Activated CD4-positive, alpha-beta T cell treated with anti-CD3 and anti-CD28 coated beads, Interleukin-2, amount 10 ng/mL, durations not matched to agents 7 days and 5 days (primary cell): ENCODE measurements at places on chromosomes 1 and 21. TPM values are rescaled to one million over a fixed set of nuclear protein-coding genes. Genes with fewer than 3 reads are reported as not detected.

The MYOG gene
- total RNA-seq: not detected

The AURKAIP1 gene
- 125 TPM for total RNA-seq

The SPATA21 gene
- total RNA-seq: not detected

The SSX2IP gene
- 19.9 TPM for total RNA-seq

The FAM78B gene
- 0.35 TPM for total RNA-seq

GRCh38 chr21:35690436-35690835 lies 369.9 kb downstream of the SETD4 start:
- no peak overlapping the region for H3K27ac ChIP-seq
- H3K27me3 ChIP-seq: peaks cover 21% of the 10 kb centered on the region
- H3K4me3 ChIP-seq: no peak overlapping the region
- peaks cover 2% of the 10 kb centered on the region for H3K4me1 ChIP-seq
- no peak for DNase-seq

DNA sequence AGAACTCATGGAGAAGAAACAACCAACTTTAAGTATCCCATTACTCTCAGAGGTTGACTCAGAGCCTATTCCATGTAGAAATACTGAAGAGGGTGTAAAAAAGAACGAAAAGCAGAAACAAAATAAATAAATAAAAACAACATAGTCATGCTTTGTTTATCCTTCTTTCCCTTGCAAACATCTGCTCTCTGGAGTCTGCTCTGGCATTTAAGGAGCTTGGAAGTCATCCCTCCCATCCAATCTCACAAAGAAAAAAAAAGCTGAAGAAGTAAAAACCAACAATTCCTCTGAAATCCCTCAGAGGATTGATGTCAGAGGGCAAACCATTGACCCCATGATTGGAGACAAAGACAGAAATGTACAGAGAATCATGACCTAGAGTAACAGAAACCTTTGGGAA lies 302.6 kb upstream of the GREM2 start:
- no peak for DNase-seq
- no peaks in the 10 kb centered on the region for H3K36me3 ChIP-seq
- no peaks in the 10 kb centered on the region for H3K4me1 ChIP-seq
- no peak overlapping the region for H3K4me3 ChIP-seq

GRCh38 chr1:201711811-201712210 lies 117.1 kb upstream of the IPO9 start:
- no peak for DNase-seq
- peaks cover 1% of the 10 kb centered on the region for H3K27me3 ChIP-seq
- no peaks in the 10 kb centered on the region for H3K36me3 ChIP-seq
- H3K4me3 ChIP-seq: no peak overlapping the region
- H3K4me1 ChIP-seq: no peaks in the 10 kb centered on the region
- no peak overlapping the region for H3K27ac ChIP-seq

DNA sequence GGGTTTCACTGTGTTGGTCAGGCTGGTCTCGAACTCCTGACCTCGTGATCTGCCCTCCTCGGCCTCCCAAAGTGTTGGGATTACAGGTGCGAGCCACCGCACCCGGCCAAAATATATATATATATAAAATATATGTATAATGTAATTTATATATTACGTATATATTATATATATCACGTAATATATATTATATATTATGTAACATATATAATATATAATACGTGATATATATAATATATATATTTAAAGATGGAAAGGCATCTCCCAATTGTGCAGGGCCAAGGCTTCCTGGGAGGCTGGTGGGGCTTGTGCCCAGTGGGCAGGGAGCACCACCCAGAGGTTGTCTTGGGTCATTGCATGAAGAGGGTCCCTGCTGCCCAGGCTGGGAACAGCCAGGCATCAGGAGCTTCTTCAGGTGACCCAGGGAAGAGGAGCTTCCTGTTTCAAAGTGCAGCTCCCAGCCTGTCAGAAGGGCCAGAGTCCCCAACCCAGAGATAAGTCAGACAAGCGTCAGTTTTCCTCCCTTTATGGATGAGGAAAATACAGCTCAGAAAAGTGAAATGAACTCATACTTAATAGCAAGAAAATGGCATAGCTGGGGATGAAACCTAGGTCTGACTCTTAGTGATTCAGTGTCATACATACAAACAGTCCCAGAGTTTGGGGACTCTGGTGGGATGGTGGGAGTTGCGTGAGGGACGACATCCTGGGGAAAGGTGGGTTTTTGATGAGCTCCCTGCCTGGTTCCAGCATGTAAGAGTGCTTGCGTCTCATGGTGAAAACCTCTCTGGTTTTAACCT lies 12.0 kb downstream of the UBE2Q1 start:
- H3K27me3 ChIP-seq: peaks cover 7% of the 10 kb centered on the region
- peaks cover 24% of the 10 kb centered on the region for H3K36me3 ChIP-seq
- peaks cover 15% of the 10 kb centered on the region for H3K4me1 ChIP-seq
- no peak overlapping the region for H3K27ac ChIP-seq

DNA sequence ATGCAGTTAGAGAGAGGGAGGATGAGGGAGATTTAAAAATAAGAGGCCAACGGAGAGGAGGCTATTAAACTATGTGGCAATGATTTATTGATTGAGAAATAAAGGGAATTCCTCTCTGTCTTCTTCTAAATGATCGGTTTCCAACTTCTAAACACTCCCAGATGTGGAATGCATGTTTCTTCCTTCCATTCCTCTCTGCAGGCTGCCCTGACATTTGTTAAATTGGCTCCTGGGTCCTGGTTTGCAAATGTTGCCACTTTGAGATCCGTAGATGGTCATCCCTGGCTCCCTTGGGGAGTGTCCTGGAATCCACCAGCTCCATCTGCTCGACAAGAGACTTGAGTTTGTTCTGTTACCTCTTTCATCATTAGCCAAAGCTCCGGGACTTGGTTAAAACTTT lies 10.3 kb upstream of the C1orf198 start:
- H3K27ac ChIP-seq: no peak overlapping the region
- no peaks in the 10 kb centered on the region for H3K4me1 ChIP-seq
- no peak for DNase-seq
- H3K36me3 ChIP-seq: no peaks in the 10 kb centered on the region
- H3K27me3 ChIP-seq: peaks cover 34% of the 10 kb centered on the region

- H3K27me3 ChIP-seq: peaks cover 21% of the 10 kb centered on the region
- H3K27ac ChIP-seq: no peak overlapping the region
- no peaks in the 10 kb centered on the region for H3K4me1 ChIP-seq
- no peak for DNase-seq
- H3K4me3 ChIP-seq: no peak overlapping the region
- no peaks in the 10 kb centered on the region for H3K36me3 ChIP-seq
Measured at GRCh38 chr21:35882791-35883240, 177.5 kb downstream of the SETD4 start.

DNA sequence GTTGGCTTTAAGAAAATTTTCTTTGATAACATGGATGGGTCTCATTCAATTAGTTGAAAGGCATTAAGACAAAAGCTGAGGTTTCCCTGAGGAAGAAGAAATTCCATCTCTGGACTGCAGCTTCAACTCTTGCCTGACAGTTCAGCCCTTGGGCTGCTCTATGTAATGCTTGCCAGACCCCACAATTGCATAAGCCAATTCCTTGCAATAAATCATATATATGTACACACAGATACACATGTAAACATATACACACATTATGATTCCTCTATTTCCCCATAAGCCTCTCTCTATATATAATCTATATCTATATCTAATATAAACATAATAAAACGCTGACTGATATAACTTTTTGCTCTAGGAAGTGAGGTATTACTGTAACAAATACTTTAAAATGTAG lies 301.5 kb upstream of the PRMT6 start:
- no peaks in the 10 kb centered on the region for H3K27me3 ChIP-seq
- no peaks in the 10 kb centered on the region for H3K36me3 ChIP-seq
